ENCODE measurements at places on chromosomes 6 and 20.

GRCh38 chr20:14957402-14957801 lies 620.0 kb upstream of the FLRT3 start:
- DNase-seq, result no peak

GRCh38 chr6:14635195-14635594 lies 517.6 kb downstream of the CD83 start:
- no peak for DNase-seq

DNA sequence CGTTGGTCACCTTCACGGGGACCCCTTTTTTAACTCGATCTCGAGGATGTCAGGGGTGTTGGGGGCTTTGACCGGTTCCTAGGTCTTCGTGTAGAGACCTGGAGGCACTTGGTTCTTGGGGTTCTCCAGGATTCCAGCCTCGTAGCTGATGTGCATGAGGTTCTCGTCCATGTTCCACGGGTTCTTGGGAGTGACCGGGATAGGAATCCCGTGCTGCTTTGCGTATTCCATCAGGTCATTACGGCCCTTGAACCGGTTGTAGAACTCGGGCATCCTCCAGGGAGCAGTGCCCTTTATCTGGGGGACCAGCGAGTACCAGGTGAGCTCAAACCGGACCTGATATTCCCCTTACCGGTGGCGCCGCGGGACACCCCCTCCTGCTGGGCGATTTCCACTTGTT lies 88.0 kb upstream of the RIPOR2 start:
- no peak for DNase-seq

DNA sequence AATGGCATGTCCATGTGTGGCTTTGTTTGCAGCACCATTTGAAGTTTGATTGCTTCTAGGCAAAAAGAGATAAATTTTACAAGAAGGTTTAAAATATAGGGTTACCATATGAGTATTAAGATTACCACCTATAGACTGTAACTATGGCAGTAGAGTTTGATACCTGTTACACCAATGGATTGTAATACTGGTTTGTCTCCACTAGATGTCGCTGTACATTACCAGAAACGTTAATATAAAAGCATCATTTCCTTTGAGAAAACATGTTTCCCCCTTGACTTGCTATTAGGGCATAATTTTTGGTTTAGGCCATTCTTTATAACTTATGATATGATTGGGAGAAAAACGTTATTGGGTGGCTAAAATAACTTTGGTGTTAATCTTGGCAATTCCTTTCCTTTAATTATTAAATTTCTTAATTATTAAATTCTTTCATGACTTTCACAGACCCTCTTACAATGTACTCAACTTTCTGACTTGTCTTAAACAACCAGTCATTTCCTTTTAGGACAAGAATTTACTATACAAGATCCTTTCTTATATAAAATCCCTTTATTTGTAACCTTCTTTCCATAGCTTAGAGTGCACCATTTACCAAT lies 42.8 kb downstream of the HLA-DPB1 start:
- peak; percentile 50 for DNase-seq

- DNase-seq, result no peak
Measured at GRCh38 chr6:151885234-151885633, 77.8 kb downstream of the ESR1 start.

DNA sequence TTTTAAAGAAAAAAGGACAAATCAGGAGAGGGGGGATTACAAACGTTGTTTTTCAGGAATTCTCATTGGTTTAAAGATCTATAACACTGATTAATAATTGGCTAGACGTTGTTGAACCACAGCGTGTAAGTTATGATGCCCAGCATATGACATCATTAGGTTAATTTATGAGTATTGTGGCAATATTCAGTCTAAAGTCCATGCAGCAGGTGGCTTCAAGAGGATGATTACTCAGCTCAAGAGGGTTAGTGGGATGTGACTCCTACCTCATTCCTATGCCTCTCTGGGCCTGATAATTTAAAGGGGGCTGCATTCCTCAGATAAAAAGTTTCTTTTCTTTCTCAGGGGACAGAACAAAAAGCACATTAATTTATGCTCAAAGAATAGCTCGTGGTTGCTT lies 1309.0 kb downstream of the EPHA7 start:
- DNase-seq, result peak; percentile 10

DNA sequence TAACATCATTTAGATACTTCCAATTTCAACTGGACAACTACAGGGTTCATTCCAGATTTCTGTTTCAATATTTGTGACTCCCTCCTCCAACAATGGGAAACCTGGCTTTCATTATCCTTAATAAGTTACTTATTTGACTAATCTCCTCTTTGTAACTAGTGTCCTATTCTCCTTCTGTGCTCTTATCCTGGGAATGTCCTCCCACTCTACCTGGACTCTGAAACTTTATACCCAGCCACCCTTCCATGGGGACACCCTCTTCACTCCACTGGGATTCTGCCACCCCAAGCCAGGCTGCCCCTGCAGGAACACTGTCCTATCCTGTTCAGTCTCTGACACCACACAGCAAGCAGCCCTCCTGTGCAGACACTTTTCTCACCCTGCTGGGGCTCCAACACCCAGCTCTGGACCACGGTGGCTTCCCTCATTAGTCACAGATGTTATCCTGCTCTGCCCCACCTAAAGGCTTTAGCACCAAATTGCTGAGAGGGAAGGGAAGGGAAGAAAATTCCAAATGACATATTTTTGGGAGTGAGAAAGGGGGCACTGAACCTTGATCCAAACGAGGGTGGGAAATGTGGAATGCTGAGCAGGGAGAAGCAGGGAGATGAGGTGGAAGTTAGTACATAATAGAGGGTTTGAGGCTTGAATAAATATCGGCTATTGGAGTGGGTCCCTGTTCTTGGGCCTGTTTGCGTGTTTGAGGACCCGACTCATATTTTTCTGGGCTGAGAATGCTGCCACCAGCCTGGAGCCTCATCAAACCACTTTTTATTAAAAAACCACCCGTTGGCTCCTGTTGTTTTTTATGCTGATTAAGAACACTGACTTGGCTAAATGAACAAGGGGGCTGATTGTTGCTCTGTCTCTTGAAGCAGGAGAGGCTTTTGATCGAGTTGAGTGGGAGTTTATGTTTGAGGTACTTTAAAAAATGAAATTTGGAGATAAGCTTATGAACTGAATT lies 54.0 kb upstream of the AKIRIN2 start:
- DNase-seq, result no peak
